ENCODE measurements at places on chromosomes 5 and 9. TPM values are rescaled to one million over a fixed set of nuclear protein-coding genes. Genes with fewer than 3 reads are reported as not detected.
A peak's percentile ranks its signal among the peaks of the same experiment; 100 is the strongest.

SPARC gene
- total RNA-seq: 4,089 TPM

- H3K4me1 ChIP-seq: no peaks in the 10 kb centered on the region
- no peak overlapping the region for H3K27ac ChIP-seq
- no peaks in the 10 kb centered on the region for H3K36me3 ChIP-seq
- H3K4me3 ChIP-seq: no peak overlapping the region
- H3K27me3 ChIP-seq: no peaks in the 10 kb centered on the region
Observed at GRCh38 chr9:77793849-77794248, 145.7 kb upstream of the GNA14 start.

DNA sequence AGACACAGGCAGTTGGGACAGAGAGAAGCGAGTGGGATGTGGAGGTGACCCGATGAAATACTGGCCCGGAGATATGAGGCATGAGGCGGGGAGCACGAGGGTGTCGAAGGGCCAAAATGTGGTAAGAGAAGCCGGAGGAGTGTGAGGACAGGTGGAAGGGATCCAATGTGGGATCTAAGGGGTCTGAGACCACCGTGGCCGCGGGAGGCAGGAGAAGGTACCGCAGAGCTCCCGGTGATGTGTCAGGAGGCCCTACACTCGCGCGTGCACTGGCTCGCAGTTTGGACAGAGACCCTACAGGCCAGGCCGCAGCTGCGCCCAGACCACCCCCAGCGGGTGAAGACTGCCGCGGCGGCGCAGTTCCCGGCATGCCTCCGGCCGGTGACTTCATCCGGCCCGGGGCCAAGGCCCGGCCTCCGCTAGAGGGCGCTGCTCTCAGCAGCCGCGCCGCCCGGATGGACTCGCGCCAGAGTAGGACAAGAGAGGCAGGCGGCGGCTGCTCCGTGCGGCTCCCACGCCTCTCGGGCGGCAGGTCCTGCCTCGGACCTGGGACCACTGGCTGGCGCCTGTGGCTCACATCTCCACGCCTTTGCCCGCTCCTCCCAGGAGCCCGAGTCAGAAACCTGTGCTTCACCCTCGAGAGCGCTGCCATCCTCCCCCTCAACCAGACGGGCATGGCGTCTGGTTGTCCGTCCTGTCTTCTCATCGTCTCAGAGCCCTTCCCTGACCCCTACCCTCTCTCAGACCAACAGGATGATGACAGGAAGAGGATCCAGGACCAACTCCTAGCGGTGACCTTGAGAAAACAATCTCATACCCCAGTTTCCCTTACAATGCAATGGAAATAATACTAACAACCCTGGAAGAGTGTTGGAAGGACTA, 35.4 kb upstream of the STING1 start:
- H3K27me3 ChIP-seq: no peaks in the 10 kb centered on the region
- peaks cover 4% of the 10 kb centered on the region for H3K4me1 ChIP-seq
- H3K27ac ChIP-seq: peak overlapping the region; percentile 86
- H3K36me3 ChIP-seq: no peaks in the 10 kb centered on the region
- peak overlapping the region; percentile 65 for H3K4me3 ChIP-seq

- H3K4me3 ChIP-seq: no peak overlapping the region
- H3K4me1 ChIP-seq: no peaks in the 10 kb centered on the region
- no peak for DNase-seq
- no peaks in the 10 kb centered on the region for H3K27me3 ChIP-seq
- no peaks in the 10 kb centered on the region for H3K36me3 ChIP-seq
Observed at GRCh38 chr5:97559827-97560598, 377.0 kb upstream of the RIOK2 start.

DNA sequence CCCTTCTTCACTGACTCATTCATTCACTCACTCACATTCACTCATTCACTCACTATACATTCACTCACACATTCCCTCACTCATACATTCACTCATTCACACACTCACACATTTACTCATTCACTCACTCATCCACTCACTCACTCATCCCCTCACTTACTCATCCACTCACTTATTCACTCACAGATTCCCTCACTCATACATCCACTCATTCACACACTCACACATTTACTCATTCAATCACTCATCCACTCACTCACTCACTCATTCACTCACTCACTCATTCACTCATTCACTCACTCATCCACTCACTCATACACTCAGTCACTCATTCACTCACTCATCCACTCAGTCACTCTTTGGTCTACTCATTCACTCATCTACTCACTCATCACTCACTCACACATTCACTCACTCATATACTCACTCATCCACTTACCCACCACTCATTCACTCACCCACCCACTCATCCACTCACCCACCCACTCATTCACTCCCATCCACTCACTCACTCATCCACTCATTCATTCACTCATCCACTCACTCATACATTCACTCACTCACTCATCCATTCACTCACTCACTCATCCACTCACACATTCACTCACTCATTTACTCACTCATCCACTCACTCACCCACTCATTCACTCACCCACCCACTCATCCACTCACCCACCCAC, 27.2 kb downstream of the WNK2 start:
- DNase-seq: no peak
- no peak overlapping the region for H3K4me3 ChIP-seq
- H3K27ac ChIP-seq: no peak overlapping the region
- H3K4me1 ChIP-seq: peaks cover 21% of the 10 kb centered on the region
- H3K36me3 ChIP-seq: no peaks in the 10 kb centered on the region
- H3K27me3 ChIP-seq: no peaks in the 10 kb centered on the region

- no peak overlapping the region for H3K27ac ChIP-seq
- no peak overlapping the region for H3K4me3 ChIP-seq
- peaks cover 21% of the 10 kb centered on the region for H3K4me1 ChIP-seq
- no peaks in the 10 kb centered on the region for H3K36me3 ChIP-seq
Observed at GRCh38 chr5:93411716-93412115, 169.3 kb downstream of the NR2F1-AS1 start.

DNA sequence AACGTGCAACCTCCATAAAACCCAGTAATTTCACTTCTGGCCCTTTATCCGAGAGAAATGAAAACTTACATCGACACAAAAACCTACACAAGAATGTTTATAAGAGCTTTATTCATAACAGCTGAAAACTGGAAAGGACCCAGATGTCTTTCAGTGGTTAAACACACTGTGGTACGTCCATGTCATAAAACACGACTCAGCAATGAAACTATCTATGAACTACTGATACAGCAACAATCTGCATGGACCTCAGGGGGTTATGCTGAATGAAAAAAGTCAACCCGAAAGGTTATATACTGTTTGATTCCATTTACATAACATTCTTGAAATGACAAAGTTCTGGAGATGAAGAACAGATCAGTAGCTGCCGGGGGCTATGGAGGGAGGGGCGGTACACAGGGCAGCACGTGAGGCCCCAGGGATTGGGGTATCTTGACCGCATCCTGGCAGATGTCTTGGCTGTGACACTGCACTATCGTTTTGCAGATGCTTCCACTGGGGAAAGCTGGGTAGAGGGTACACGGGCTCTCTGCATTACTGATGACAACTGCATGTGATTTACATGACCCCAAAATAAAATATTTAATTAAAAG, 4.1 kb downstream of the CCDC127 start:
- no peaks in the 10 kb centered on the region for H3K36me3 ChIP-seq
- H3K27me3 ChIP-seq: no peaks in the 10 kb centered on the region
- no peak overlapping the region for H3K4me3 ChIP-seq
- DNase-seq: no peak
- no peak overlapping the region for H3K27ac ChIP-seq

- no peak overlapping the region for H3K27ac ChIP-seq
- no peaks in the 10 kb centered on the region for H3K36me3 ChIP-seq
- no peak overlapping the region for H3K4me3 ChIP-seq
- H3K4me1 ChIP-seq: no peaks in the 10 kb centered on the region
Observed at GRCh38 chr5:90613918-90614504, 55.4 kb downstream of the ADGRV1 start.
